ENCODE measurements at places on chromosomes 12 and 14.

GRCh38 chr14:54667764-54668163, 100.8 kb downstream of the SAMD4A start:
- DNase-seq, result no peak

GRCh38 chr14:54488318-54488645, 498 bp downstream of the GMFB start:
- DNase-seq, result no peak

DNA sequence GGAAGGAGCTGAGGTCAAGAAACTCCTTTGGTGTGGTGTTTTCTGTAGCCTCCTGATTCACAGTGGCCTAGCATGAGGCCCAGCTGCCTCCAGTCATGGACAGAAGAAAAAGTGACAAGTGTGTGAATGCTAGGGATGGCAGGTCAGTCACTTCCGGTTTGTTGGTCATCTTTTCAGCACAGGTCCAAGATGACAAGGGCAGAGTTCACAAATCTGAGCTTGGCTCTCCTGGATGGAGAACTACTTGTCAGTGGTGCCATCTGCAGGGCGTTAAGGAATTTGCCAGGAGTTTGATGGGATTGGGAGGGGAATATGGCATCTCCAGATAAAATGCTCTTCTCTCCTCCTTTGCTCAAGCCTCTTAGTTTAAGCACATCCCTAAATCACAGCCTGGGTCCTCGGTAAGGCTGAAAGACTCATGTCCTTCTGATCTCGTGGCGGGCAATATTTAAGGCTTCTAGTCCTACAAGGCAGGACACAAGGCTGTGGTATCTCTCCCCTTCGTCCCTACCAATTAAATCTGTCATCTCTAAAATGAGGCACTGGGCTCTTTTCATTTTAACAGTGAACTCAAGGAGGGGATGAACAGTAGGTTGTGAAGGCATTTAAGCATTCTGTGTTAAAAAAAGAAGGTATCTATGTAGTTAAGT, 10.0 kb downstream of the TUBA1B start:
- DNase-seq, result peak; percentile 39

- DNase-seq, result no peak
Observed at GRCh38 chr14:76259029-76259735, 107.5 kb downstream of the GPATCH2L start.

DNA sequence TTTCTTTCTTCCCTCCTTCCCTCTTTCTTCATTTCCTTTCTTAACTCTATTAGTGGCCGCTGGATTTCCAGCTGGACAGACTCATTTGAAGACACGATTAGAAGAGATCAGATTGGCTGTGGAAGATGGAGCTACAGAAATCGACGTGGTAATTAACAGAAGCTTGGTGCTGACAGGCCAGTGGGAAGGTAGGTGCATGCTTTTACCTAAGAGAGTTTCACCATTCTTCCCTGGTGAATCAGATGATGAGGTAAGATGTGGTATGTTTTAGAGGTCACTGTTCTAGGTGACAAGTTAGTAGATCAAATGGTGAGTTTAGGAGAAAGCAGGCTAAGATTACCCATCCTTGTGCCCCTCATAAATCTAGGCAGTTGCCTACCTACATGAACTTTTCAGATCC, 51.6 kb downstream of the DERA start:
- no peak for DNase-seq

- DNase-seq, result no peak
Observed at GRCh38 chr12:10364815-10365622, 24.8 kb downstream of the KLRK1 start.

DNA sequence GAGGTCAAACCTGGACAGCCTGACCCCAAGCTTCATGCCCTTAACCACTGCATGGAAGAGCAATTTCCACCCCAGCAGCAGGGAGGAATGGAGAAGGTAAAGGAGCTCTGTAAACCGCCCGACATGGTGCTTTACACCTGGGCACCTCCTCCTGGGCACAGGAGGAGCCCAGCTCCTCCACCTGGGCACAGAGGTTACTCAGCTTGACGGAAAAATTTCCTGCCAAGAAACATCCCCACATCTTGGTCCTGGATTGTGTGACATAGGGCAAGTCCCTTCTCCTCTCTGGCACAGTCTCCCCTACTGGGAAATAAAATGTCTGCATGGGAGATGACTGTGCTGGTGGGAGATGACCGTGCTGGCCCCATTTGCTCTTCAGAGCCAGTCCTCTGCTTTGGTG, 40.8 kb downstream of the TTC7B start:
- no peak for DNase-seq

Data from glutamatergic neuron (in vitro differentiated cells).